Nasal cavity respiratory epithelium epithelial cell of viscerocranial mucosa (primary cell): ENCODE measurements at places on chromosomes 3 and 15. TPM values are rescaled to one million over a fixed set of nuclear protein-coding genes. Genes with fewer than 3 reads are reported as not detected.

Gene GP9
- not detected in 2 replicates for total RNA-seq

Gene TMC3
- not detected in 2 replicates for total RNA-seq

Gene ASB14
- not detected in 2 replicates for total RNA-seq

Gene FES
- 0.34 and 2.4 TPM in 2 replicates for total RNA-seq

Gene C2CD4B
- total RNA-seq, result under 0.01 and 0.28 TPM in 2 replicates

Gene KBTBD13
- total RNA-seq, result not detected in 2 replicates

Gene SLC24A5
- total RNA-seq, result not detected in 2 replicates

Gene TLR9
- total RNA-seq, result 0.07 TPM in 1 of 2 replicates, not detected in the other

Gene TM4SF18
- total RNA-seq, result not detected in 2 replicates

Gene INSYN1
- 1.5 and 1.7 TPM in 2 replicates for total RNA-seq

Gene RTP1
- not detected in 2 replicates for total RNA-seq

Gene CACNA1D
- under 0.01 and 0.14 TPM in 2 replicates for total RNA-seq

Gene IL5RA
- not detected in 2 replicates for total RNA-seq

Gene PLCB2
- total RNA-seq, result 0.14 TPM in 1 of 2 replicates, not detected in the other

Gene SLC28A1
- not detected in 2 replicates for total RNA-seq

Gene TRH
- not detected in 2 replicates for total RNA-seq

Gene FBXL2
- total RNA-seq, result 7.2 and 20.6 TPM in 2 replicates

Gene XCR1
- total RNA-seq, result not detected in 2 replicates

Gene MST1R
- 21.9 and 24.4 TPM in 2 replicates for total RNA-seq

Gene TTLL13
- total RNA-seq, result under 0.01 and 0.07 TPM in 2 replicates

Gene GALNT15
- total RNA-seq, result 0.07 and 0.34 TPM in 2 replicates

Gene TMEM212
- not detected in 2 replicates for total RNA-seq

Gene SPINT1
- 196 and 485 TPM in 2 replicates for total RNA-seq

Gene VGLL4
- total RNA-seq, result 29.7 and 56.7 TPM in 2 replicates
